ENCODE measurements at places on chromosomes 1 and 21.

GRCh38 chr1:45198185-45198584 is 8.2 kb downstream of the ZSWIM5 start:
- no peak for DNase-seq

GRCh38 chr1:12552111-12552888 is 65.7 kb downstream of the DHRS3 start:
- DNase-seq = no peak

- no peak for DNase-seq
Measured at GRCh38 chr21:29851611-29852010, 88.2 kb downstream of the GRIK1 start.

DNA sequence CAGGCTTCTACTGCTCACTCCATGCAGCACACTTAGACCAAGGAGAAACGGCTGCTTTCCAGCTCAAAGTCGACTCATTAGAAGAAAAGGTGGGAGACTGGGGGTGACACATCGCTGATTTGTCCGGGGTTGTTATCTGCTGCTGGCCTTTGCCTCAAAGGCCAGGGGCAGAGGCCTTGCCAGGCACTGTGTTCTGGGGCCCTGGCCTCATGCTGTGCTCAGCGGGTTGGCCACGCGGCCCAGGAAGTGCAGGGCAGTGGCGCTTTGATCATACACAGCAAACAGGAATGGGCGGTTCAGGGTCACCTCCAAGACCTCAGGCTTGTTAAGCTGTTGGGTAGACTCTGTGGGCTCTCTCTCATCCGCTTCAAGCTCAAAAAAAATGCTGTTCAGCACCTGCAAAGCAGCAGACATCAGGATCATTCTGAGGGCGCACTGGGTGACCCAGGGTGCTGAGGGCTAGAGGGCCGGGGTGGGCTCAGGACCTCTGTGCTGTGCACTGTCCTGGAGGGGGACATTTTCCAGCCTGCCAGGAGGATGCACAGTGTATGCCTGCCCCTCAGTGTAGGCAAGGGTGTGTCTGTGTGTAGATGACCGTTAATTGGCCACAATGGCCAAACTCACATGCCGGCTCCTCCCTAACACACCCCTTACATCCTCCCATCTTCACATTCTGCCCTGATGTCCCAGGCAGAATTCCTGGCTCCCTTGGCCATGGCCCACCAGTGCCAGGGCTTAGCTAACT is 10.8 kb downstream of the AGT start:
- DNase-seq = no peak

DNA sequence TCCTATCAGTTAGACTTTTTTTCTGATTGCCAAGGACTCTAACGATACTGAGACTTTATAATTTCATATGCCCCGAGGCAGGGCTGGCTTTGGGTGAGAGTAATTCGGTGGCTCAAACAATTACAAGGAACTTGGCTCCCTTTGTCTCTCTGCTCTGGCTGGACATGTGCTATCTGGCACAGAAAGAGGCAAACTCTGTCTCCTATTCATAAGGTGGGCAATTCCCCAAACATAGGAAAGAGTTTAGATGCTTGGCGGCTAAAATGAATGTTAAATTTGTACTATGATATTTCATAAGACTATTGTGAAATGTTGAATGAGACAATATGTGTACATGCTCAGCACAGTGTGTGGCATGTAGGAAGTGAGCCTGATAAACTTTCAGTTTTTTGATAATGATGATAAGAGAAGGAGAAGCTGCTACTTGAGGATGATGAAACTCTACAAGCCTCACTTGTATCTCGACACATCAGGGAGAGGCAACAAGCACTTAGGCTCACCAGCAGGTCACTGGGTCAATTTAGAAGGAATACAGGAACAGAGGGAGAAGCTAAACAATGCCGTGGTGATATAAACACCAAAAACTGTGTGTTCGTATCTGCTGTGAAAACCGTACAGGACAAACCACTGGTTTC is 12.6 kb upstream of the NTPCR start:
- no peak for DNase-seq

- no peak for DNase-seq
Measured at GRCh38 chr1:72777918-72778317, 495.6 kb upstream of the NEGR1 start.

Data from LoVo (cell line).